ENCODE measurements at places on chromosomes 13 and 19.

GRCh38 chr13:35393886-35394285 is 82.6 kb downstream of the MAB21L1 start:
- no peak for DNase-seq

GRCh38 chr13:44280456-44280855 is 93.2 kb upstream of the SERP2 start:
- no peak for DNase-seq

- no peak for DNase-seq
Observed at GRCh38 chr19:7260161-7260560, 34.1 kb downstream of the INSR start.

GRCh38 chr13:23510979-23511735 is 59.1 kb upstream of the TNFRSF19 start:
- no peak for DNase-seq

GRCh38 chr13:97627566-97627965 is 193.6 kb downstream of the RAP2A start:
- DNase-seq: no peak

GRCh38 chr19:14840206-14840605 is 5.2 kb upstream of the OR7A5 start:
- DNase-seq: no peak

- DNase-seq: no peak
Observed at GRCh38 chr13:72284791-72285190, 417.8 kb upstream of the DACH1 start.

GRCh38 chr19:51000981-51001380 is 423 bp downstream of the KLK8 start:
- DNase-seq: no peak

DNA sequence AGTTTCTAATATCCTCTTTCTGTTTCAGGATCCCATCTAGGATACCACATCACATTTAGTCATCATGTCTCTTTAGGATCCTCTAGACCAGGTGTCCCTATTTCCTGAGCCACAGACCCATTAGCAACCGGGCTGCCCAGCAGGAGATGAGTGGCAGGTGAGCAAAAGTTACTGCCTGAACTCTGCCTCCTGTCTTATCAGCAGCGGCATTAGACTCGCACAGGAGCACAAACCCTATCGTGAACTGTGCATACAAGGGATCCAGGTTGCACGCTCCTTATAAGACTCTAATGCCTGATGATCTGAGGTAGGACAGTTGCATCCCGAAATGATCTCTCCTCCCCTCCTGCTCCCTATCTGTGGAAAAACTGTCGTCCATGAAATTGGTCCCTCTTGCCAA is 7.8 kb upstream of the CEBPG start:
- no peak for DNase-seq
